ENCODE measurements at places on chromosomes 11 and 22.

- DNase-seq = no peak
These were observed 358.2 kb downstream of the DDX10 start for GRCh38 chr11:109023036-109023435.

DNA sequence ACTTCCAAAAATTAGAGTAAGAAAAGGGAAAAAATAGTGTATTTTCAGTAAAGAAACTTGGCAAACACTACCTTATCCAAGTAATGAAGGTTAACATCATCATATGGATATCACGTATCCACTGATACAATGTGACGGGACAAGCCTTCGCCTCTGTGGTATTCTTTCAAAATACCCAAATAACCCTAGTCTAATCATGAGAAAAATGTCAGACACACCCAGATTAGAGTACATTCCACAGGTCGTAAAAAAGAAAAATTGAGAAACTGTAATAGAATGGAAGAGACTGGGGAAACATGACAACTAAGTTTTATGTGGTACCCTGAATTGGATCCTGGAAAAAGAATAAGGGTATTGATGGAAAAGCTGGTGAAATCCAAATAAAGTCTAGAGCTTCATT is 48.9 kb downstream of the NARS2 start:
- no peak for DNase-seq

- no peak for DNase-seq
These were observed 555.8 kb downstream of the BRD1 start for GRCh38 chr22:49271831-49272230.

- no peak for DNase-seq
These were observed 35.0 kb downstream of the INTS4 start for GRCh38 chr11:77959434-77959833.

- no peak for DNase-seq
These were observed 12.9 kb downstream of the TRIM29 start for GRCh38 chr11:120125024-120125423.

- DNase-seq = no peak
These were observed 57.4 kb downstream of the NECTIN1 start for GRCh38 chr11:119671561-119672015.

DNA sequence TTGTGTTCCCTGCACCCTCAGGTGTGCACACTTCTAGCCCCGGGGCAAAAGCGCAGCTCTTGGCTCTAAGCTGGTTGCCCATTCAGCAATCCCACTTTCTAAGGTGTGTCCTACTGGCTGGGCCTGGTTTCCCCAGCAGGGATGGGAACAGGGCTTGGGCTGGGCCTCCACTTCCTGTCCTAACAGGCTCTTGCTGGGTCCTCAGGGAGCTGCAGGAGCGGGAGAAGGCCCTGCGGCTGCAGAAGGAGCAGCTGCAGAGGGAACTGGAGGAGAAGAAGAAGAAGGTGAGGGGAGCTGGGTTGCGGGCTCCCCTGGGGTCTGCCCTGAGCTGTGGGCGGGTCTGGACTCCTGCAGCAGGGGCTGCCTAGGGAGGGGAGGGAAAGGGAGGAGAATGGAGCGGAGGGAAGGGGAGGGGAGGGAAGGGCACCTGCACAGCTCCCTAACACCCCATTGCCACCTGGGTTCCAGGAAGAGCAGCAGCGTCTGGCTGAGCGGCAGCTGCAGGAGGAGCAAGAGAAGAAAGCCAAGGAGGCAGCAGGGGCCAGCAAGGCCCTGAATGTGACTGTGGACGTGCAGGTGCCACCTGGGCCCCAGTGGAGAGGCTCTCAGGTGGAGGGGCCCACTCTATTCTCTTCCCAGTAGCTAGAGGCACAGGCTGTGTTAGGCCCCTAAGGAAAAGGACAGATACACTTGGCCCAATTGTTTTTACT is 24.6 kb downstream of the INCENP start:
- DNase-seq = no peak

- peak; percentile 7 for DNase-seq
These were observed 30.0 kb upstream of the RFPL3 start for GRCh38 chr22:32327596-32328171.

DNA sequence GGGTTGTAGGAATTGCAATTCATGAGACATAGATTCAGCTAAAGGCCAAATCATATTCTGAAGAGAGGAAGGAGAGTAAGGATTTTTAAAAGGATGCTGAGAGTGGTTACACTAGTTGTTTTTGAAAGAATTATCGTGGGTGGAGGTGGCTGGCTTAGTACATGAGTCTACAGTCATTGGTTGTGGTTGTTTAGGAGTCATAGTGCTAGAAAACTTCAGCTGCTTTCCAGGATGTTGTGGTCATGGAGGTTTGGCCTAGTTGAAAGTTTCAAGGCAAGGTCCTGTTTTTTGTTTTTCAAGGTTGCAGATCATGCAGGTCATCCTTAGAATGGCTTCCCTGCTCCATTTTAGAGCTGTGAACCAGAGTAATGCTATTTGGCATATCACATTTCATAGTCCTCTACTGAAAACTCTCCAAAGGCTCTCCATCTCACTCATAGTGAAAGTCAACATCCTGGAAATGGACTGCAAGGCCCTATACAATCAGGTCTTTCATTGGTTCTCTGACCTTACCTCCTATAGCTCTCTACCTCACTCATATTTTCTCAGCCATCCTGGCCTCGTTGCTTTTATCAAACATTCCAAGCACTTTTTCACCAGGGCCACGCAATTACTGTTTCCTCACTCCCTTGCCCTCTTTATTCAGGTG is 26.1 kb upstream of the ZBTB44 start:
- no peak for DNase-seq

- peak; percentile 99 for DNase-seq
These were observed 104.7 kb downstream of the KIAA1671 start for GRCh38 chr22:25057013-25057881.

DNA sequence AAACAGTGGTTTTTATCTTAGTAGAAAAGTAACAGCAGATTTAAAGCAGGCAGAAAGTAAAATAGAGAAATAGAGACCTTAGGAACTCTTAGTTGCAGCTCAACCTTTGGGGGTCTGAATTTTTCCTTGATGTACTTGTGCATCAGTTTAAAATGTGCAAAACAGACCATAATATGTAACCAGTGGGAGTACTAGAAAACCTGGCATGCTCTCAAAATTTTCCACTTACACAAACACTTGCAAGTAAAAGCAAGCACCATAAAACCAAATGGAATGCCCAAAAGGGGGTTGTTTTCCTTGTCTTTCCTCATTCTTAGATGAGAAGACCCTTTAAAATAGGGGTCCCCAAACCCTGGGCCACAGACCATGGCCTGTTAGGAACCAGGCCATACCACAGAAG is 12.9 kb upstream of the MRGPRE start:
- DNase-seq = no peak

- no peak for DNase-seq
These were observed 35.5 kb downstream of the USP28 start for GRCh38 chr11:113839842-113840241.

- DNase-seq = no peak
These were observed 51.9 kb downstream of the RBX1 start for GRCh38 chr22:41003066-41003465.

GRCh38 chr11:61090982-61091372 is 11.3 kb upstream of the CD5 start:
- no peak for DNase-seq

DNA sequence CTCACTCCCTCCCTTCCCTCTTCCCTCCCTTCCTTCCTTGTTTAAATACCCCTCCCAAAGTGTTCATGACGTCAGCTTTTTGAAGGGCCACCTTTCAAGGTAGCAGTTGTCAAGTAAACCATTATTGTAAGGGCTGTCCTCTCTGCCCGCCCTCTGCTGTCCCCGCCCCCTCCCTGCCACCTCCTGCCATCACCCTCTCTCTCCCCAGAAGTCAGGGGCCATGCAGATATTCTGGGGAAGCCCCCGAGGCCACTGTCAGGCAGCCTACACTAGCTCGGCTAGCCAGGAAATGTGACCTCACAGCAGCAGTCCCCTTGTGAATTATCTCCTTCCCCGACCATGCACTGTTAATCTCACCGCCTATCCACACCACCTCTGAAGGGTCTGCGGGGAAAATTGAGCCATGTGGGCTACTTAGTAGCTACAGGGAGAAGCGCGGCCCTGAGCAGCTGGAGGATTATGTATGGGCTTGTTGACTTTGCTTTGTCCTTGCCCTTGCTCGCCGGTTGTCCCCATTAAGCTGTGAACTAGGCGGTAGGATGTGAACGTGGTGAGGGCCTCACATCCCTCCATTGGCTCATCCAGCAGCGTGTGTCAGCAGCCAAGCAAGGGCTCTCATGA is 42.1 kb upstream of the ATXN10 start:
- DNase-seq = no peak

DNA sequence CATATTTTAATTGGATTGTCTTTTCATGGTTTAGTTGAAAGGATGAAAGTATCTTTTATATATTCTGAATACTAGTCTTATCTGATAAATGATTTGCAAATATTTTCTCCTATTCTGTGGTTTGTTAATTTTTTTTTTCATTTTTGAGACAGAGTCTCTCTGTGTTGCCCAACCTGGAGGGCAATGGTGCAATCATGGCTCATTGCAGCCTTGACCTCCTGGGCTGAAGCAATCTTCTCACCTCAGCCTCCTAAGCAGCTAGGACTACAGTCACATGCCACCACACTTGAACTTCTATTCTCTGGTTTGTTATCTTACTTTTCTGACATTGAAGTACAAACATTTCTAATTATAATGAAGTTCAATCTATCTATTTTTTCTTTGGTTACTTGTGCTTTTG is 30.0 kb upstream of the FAR1 start:
- no peak for DNase-seq

DNA sequence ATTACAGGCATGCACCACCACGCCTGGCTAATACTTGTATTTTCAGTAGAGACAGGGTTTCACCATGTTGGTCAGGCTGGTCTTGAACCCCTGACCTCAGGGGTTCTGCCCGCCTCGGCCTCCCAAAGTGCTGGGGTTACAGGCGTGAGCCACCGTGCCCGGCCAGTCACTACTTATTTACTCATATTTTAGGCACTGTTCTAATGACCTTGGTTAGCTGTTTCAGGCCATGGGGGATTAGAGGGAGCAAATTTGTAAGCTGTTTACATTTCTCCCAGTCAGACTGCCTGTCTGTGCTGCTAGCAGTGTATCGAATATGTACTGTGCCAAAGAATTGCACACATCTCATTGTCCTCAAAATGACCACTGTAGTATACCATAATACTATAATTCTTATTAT is 32.7 kb upstream of the PACSIN2 start:
- no peak for DNase-seq

- no peak for DNase-seq
These were observed 18.8 kb upstream of the GRK3 start for GRCh38 chr22:25545672-25546071.

DNA sequence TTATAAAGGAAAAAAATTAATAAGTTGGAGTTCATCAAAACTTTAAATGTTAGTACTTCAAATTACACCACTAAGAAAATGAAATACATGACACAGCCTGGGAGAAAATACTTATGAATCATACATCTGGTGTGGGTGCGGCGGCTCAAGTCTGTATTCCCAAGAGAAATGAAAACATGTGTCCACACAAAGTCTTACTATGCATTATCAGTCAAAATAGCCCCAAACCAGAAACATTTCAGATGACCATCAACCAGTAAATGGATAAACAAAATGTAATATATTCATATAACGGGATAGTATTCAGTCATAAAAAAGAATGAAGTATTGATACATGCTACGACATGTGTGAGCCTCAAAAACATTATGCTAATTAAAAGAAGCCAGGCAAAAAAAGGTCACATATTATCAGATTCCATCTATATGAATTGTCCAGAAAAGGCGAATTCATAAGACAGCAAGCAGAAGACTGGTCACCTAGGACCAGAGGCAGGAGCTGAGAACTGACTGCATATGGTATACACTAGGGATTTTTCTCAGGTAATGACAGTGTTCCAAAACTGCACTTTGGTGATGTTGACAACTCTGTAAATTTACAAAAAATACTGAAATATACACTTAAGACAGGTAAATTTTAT is 5.3 kb upstream of the AKIP1 start:
- no peak for DNase-seq

- no peak for DNase-seq
These were observed 20.3 kb downstream of the TEF start for GRCh38 chr22:41401781-41402648.

GRCh38 chr22:44828193-44828592 is 75.8 kb downstream of the ARHGAP8 start:
- DNase-seq = no peak

DNA sequence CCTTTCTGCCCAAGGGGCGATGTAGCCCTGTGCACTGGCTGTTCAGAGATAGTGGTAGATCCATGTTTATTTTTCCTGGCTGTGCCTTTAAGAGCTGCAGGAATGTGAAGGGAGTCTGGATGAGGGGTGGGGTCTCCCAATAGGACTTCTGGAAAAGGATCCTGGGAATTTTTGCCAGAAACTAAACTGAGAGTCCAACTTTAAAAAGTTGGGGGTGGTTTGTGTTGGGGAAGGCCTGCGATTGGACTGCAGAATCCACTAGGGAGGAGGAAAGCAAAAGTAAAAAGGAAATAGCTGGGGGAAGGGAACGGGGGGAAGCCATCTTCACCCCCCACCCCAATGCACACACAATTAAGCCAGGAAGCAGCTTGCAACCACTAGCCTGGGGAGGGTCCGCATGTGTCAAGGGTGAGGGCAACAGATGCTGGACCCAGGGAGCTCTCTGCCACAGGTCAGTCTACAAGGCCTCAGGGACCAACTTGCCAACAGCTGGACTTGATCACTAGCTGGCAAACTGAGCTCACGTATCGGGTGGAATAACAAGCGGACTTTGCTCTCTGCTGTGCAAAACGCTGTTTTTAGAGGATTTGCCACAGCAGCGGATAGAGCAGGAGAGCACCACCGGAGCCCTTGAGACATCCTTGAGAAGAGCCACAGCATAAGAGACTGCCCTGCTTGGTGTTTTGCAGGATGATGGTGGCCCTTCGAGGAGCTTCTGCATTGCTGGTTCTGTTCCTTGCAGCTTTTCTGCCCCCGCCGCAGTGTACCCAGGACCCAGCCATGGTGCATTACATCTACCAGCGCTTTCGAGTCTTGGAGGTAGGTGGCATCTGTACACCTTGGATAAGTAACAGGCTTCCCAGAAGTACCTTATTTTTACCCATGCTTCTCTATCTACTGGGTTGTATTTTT is at the start of gene OLFML1:
OLFML1 (plus strand) TSS at position 321 of the 912 bp plus-strand sequence; CDS start at position 691, 370 bp downstream.
- DNase-seq = no peak

- no peak for DNase-seq
These were observed 19.2 kb upstream of the GALNT18 start for GRCh38 chr11:11640996-11641395.

DNA sequence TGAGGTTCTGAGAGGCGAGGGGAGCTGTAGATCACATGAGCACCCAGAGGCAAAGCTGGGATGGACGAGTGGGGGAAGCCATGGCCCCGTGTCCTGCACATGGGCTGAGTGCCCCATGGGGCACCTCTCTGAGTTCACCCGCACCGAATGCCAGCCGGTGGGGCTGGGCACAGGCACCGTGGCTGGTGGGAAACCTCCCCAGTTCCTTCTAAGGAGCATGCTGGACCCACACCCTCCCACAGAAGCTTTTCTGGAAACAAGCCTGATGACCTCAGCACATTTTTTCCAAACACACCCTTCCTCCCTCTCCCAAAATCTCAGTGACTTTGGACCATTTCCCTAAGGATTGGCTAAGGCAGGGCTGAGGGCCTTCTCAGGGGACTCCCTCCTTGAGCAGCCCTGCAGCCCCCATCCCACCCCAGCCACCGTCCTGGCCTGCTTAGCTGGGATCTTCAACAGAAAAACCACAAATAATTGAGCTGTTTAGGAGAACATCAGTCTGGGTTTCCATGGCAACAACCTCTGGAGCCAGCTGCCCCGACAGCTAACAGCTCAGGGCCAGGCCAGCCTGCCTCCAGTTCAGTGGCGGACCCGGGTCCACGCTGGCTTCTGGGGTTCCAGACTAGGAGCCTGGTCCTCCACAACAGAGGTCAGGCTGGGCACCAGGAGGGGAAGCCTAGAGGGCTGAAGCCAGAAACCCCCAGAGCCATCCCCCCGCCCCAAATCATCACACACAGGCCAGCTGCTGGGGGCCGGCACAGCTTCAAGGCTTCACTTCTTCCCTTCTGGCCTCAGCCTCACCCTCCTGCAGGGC is 18.1 kb upstream of the LINC01488 start:
- DNase-seq = no peak
